HS-5 (cell line): ENCODE measurements at places on chromosomes 2 and 18.

DNA sequence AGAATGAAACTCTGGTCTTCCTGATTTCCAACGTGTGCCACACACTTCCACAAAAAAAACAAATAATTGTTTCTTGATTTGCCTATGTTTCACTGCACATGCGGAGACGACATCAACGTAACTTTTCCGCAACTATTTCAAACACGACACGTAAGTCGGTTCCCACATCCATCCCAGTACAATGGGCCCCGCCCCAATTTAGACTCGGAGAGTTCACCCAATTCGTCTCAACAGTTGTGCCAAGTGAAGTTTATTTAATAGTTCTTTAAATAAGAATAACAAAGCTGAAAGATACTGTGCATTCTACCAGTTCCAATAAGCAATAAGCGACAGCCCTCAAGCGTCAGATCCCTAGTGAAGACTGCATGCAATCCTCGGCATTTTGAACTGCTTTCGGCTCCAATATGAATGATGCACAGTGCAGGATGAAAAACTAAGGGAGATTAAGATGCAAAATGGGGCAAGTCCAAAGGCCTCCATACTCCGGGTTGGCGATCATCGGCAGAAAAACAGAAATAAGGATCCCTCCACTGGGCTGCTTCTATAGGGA lies 664 bp downstream of the CCT4 start:
- DNase-seq, result peak; percentile 20

- no peak for DNase-seq
Observed at GRCh38 chr2:48439102-48439501, 90.9 kb upstream of the STON1 start.

- DNase-seq, result peak; percentile 76
Observed at GRCh38 chr2:58042486-58042970, 4.1 kb upstream of the VRK2 start.

DNA sequence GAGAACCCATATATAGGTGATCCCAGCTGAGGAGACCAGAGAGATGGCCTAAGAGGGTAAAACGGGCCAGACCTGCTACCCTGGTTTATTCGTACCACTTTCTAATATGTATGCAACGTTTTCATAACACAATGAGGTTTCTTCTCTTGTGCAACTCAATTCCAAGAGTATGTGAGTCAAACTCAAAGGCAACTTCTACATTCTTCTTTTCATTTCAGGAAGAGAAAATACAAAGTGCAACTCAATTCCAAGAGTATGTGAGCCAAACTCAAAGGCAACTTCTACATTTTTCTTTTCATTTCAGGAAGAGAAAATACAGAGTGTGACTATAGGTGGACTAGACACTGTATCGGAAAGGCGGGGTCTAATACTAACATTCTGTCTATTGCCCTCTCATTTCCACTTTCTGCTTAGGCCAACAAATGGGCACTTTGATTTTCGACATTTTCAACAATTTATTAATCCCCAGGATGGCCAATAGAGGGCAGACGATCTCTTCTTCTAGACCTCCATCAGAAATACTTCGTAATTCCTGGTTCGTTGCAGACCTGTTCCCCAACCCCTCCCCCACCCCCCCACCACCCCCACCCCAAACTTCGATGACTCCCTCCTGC lies 3.7 kb upstream of the CRIM1 start:
- no peak for DNase-seq

- DNase-seq, result no peak
Observed at GRCh38 chr2:20919297-20919800, 96.4 kb upstream of the LDAH start.

GRCh38 chr2:33071591-33071990 lies 124.8 kb downstream of the LTBP1 start:
- DNase-seq, result no peak
